ENCODE measurements at places on chromosomes 1 and 21.

GRCh38 chr1:225442123-225442505, 14.3 kb upstream of the LBR start:
- no peak for DNase-seq

- no peak for DNase-seq
Measured at GRCh38 chr1:33377756-33378155, 53.1 kb downstream of the PHC2 start.

DNA sequence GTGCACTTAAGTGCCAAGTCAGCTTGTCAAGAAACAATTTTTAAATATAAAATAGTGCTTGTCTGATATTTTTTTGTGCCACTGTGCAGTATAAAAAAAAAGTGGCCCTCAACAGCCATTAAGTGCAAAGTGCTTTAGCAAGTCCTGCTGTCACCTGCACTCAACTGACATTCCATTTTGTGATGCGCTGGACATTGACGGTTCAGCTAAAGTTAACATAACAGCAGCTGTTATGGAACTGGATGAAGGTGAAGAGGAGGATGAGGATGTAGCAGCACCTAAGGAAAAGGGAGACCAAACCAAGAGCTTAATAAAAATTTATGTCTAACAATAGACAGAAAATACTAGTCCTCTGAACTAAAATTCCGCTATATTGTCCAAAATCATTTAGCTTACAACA, 7.3 kb upstream of the RBM34 start:
- no peak for DNase-seq

DNA sequence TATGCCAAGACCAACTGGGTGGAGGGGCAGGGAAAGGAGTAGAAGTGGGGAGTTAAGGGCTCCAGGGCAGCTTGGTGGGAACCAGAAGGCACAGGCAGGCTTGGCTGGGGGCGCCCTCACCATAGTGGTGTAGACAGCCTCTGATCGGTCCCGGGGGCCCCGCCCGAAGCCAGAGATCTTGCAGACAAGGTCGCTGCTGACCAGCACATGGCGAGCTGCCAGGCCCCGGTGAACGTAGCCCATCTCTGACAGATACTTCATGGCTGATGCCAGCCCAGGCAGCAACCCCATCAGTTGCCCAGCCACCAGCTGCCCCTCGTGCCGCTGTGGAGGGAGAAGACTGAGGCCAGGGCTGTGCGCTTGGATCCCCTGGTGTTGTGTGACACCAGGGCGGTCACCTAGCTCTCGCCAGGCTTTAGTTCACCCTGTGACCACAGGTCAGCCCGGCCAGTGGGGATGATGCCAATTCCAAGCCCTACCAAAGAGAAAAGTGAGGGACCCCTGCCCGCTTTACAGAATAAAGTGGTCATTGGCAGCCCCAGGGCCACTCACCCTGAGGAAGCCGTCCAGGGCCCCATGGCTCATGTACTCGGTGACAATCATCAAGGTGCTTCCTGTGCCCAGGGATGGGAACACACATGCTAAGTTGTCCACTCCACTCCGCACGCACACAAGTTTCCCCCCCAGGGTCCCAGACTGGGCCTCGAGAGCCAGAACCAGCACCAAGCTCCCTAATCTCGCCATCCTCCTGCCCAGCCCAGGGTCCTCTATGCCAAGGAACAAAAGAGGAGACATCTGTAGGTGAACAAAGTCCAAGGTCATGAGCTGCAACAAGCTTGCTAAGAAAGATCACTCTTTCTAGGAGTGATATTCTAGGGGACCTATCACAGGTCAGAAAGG, 28.2 kb downstream of the CDCA8 start:
- DNase-seq = no peak

DNA sequence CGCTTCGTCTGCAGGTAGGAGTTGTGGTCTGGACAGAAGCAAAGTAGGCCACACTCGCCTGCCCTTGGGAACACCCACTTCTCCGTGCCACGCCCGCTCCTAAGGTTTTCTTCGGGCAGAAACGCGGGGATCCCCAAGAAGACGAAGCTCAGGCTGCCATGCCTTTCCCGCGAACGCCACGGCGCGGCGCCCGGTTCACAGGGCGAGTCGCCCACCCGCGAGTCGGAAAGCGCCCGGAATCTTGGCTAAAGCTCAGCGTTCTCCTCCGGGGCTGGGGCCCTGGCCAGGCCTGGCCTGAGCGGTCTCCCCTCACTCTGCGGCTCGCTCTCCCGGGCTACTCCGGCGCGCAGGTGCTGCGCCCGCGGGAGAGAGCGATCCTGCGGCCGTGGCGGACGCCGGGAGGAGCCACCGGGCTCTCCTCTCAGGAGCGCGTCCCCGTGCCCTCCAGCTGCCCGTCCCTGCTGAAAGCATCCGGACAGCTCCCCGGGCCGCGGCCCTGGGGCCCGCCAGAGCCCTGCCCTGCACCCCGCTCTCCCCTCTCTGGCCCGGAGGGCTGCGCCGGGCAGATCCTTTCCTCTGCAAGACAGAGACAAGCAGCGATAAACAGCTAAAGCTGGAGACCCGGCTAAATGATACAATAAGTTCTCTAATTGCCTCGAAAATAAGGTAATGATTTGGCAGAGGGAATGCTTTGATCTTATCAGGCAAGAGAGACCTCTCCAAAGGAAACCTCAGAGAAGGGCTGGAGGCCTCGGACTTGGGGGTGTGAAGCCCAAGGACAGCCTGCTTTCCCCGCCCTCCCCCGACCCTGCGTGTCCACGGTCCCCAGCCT, 6.7 kb upstream of the WNT2B start:
- no peak for DNase-seq

GRCh38 chr1:150420560-150421265, 56.8 kb downstream of the RPRD2 start:
- no peak for DNase-seq

DNA sequence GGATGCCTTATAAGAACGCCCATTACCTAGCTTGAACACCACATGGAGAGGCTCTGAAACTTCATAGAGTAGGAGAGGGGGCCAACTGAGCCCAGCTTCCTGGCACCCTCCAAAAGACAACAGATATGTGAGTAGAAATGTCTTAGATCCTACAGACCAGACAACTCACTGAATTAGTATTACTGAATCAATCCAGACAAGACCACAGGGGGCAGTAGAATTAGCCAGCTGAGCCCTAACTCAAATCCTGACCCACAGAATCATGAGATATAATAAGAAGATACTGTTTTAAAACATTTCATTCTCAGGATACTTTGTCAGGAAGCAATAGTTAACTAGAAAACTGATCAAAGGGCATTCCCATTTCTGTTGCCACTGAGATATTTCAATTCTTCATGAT, 45.8 kb upstream of the C1orf21 start:
- no peak for DNase-seq

DNA sequence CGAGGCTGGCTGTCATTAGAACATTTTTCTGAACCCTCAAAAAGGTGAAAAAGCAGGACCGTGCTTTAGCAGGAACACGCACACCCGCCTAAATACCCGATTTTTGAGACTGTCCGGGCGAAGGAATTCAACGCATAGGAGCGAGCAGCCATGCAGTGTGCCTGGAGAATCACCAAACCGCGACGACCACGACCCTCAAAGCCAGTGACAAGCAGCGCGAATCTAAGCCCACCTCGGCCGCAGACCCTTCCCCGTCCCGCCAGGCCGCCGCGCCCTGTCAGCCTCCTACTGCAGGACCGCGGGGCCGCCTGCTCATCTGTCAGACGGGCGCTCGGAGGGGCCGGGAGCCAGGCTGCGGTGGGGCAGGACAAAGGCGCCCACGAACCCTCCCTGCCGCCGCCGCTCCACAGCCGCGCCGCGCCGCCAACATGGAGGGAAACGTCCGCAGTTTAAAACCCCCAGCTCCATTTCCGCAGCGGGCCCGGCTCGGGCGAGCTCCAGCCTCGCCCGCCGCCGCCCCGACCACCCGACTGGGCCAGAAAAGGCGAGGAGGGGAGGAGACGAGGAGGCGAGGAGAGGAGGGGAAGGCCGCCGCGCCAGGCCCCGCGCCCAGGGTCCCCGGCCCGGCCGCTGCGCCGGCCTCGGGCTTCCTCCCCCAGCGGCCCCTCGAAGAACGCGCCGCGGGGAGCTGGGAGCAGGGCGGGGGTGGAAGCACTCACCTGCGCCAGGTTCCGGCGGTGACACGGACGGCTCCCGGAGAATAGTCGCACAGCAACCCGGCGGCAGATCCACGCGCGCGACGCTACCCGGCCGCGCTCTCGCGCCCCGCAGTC, at the start of gene LBR:
LBR (minus strand) TSS at position 804 of the 833 bp plus-strand sequence. CDS start 3,963 bp downstream, outside the sequence.
- DNase-seq = no peak

GRCh38 chr1:31866450-31867032, 50.7 kb upstream of the SPOCD1 start:
- no peak for DNase-seq

GRCh38 chr1:21123287-21123948, 53.3 kb downstream of the EIF4G3 start:
- DNase-seq = no peak

- no peak for DNase-seq
Measured at GRCh38 chr1:1598051-1598719, 1.8 kb downstream of the FNDC10 start.

Data from SK-N-MC (cell line).